ENCODE measurements at places on chromosomes 3 and 15.

DNA sequence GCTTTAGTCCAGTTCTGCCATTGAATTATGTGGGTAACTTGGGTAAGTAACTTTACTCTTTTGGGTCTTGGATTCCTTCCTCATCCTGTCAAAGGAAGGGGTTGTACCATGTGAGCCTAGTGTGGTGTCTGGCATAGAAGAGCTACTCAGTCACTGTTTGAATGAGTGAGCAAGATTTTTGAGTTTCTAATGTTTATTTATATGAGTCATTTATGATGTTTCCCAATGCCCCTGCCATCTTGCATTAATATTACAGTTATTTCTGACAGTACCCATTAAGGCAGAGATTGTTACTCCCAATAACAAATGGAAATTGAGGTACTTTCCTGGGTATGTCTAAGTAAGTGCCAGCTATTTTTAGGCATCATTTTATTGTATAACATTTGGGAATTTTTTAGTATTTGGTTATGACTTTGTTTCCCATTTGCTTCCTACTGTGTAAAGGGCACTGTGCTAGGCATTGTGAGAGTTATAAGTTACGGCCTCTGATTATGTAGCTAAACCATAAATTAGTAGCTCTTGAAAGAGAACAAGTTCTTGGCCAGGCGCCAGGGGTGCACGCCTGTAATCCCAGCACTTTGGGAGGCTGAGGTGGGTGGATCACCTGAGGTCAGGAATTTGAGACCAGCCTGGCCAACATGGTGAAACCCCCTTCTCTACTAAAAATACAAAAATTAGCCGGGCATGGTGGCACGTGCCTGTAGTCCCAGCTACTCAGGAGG, 23.5 kb downstream of the NR1D2 start:
- no peak for DNase-seq

DNA sequence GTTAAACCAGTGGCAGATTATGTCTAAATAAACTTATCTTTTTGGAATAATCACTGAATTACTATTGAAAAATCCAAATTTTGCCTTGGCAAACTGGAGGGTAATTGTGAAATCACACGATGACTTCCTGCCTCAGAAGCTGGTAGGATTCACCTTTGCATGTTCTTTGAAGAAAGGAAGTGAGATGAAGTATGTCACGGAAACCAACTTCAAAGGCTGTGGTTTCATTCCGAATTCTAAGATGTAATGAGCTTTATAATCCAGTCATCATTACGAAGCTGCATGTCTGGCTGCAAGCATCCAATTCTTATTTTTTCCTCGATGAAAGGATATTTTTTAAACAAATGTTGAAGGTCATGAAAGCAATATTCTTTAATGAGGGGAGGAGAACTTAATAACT, 15.0 kb upstream of the ZBED2 start:
- DNase-seq, result no peak

DNA sequence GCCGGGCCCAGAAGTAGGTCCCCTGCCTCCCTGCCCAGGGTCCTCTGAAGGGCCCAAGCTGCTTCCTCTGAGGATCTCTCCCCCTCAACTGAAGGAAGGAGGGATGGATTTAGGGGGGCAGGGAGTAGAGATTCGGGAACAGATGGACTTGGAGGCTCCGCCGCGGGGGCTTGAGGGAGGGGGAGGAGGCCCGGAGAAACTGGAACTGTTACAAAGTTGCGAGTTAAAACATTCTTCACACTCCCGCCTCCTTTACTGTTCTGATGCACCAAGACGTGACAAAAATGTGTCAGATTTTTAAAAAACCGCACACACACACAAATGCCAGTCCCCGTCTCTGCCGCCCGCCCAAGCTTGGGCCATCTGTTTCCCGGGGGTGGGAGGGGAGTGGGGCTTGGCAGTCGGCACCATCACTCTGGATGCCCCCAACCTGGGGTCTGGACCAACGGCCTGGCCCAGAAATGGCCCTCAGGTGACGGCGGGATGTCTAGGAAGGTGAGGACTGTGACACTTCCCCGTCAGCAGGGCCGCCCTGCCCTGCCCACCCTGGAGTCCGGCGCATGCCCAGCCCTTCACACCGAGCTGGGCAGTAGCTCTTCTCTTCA, 25.0 kb upstream of the LINGO1 start:
- no peak for DNase-seq

DNA sequence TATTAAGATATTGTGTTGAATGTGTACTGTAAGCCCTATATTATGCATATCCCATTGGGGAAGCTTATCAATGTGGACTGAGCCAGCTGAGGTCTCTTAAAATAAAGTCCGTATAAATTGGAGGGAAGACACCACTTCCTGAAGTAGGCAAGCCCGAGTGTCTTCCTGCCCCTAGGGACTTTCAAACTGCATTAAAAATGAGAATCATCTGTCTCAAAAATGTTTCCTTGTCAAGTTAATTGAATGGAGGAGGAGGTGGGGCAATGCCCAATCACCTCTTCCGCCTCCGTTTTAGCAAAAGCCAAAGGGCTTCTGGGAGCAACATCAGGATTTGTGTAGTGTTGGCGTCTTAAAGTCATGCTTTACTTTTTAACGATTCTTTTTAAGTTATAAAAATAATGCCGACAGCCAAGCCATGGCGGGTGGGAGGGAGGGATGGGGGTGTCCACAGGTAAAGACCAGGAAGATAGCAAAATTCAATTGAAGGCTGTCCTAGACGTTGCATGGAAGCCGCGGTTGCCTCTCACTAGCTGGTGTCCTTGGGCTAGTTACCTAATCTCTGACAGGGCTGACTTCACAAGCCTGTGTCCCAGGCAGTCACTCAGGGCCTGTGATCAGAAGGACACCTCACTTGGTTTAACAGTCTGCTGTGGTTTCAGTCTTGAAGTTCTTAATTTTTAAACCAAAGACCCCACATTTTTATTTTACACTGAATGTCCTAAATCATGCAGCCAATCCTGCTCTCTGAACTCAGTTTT, 524.9 kb upstream of the PROK2 start:
- DNase-seq, result no peak

DNA sequence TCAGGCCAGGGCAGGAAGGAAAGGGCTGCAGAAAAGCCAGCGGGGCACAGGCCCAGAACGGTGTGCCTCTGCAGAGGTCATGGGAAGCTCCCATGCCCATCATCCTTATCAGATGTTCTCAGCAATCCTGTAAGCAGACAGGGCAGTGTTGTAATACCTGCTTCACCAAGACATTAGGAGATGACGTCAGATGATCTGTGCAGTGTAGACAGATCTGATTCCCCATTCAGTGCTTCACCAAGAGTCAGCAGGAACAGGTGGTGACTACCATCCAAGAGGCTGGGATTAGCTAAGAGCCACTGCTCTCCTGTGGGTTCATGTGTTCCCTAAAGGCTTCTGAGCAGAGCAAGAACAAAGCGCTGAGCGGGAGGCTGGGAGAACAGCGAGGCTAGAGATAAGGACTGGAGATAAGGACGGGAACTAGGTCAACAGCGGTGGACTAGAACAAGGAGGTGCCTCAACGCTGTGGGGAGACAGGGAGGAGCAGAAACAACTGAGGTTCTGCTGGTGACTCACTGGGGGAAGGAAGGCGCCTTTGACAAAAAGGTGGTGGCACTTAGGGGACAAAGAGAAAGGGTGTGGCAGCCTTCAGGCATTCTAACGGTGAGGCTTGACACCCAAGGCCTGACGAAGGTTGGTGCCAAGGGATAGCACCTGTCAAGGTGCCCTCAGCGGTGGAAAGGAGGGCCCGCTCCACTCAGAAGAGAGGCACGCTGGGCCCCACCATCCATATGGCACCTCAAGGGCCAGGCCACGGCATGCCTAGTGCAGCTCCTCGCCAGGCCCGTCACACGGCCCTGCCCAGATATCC, 28.4 kb downstream of the CCDC12 start:
- peak; percentile 63 for DNase-seq

- DNase-seq, result no peak
Measured at GRCh38 chr3:53665608-53666425, 171.4 kb downstream of the CACNA1D start.

DNA sequence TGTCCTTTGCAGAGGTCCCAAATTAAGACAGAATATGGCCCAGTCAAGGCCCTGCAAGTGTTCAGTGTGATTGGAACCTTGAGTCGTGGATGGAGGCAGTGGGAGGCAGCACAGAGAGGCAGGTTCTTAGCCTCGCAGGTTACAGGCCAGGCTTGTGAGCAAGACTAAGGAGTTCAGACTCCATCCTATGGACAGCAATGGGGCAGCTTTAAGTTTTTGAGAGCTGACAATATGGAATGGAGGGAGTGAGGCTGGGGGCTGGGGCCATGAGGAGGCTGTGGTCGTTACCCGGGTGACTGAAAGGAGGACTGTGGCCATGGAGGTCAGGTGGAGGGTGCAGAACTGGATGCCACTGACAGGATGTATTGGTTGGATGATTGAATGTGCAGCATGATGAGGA, 74.1 kb upstream of the PRR23C start:
- no peak for DNase-seq

DNA sequence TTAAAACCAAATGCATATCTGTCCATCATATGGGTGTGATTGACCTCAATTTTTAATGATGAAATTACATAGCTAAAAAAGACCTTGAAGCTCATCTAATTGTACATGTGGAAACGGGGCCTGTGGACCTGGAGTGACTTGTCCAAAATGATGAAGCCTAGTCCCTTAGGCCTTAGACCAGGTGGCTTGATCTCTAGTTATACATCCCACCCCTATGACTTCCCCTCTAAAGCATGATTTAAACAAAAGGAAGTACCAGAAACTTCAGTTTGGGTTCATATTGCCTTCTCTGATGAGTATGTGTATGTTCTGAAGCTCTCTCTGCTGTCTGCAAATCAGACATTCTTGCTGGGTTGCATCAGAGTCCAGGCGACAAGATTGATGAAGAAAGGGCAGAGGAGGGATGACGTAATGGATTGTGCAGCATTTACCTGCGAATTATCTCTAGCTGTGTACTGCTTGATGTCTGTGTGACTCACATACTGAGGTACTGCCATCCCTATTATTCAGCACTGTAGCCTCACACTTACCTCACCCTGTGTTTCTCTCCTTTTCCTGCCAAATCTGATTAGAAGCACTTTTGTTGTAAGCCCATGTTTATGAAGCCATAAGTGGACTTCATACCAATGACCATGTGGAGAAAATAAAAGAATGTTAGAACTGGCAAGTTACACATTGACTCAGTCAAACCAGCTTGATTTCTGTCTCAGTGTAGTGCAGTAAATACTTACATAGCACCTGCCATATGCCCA, 111.5 kb downstream of the FILIP1L start:
- DNase-seq, result no peak

DNA sequence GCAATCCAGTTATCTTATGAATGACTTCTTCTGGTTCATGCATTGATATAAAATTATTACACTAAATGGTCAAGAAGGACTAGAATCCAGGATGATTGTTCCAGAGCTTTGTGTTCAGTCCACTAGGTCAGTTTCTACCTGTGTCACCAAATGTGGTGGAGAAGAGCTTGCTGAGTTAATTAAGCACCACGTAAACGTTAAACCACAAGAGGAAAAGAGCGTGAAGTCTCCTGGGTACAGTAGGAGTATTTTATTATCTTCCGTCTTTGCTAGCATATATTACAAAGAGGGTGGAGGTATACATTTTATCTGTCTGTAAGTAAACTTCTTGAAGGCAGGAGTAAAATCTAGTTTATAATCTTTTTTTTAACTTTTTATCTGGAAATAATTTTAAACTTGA, 23.5 kb downstream of the CHP1 start:
- no peak for DNase-seq

GRCh38 chr3:155704771-155705559, 39.9 kb downstream of the PLCH1 start:
- DNase-seq, result no peak

- DNase-seq, result no peak
Measured at GRCh38 chr3:123653221-123653682, 68.4 kb upstream of the HACD2 start.

DNA sequence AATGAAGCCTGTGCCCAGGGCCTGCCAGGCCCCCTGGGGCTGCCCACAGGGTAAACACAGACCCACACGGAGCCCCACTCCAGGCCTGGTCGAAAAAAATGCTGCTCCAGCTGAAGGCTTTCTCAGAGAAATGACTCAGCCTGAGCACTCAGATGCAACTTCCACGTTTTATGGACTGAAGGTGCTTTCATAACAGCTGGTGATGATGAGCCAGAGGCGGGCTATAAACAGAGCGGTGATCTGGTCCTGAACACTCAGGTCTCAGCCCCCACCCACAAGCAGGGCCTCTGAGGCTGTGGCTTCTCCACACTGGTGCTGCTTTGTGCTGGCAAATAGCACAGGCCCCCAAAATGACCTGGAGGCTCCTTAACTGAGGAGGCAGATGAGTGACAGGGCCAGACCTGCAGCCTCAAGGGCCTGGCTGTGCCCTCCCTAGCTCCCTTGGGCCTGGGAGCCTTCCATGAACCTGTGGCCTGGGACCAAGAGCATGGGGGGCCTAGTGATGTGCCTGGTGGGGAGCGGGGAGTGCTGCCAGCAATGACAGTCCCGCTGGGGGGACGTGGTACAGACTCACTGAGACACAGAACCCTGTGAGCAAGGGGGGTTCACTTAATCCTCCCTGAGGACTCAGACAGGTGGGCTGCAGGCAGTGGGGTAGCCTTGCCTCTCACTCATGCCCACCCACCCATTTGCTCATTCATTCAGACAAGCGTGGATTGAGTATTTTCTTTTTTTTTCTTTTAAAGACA, 23.0 kb upstream of the FURIN start:
- DNase-seq, result peak; percentile 79

GRCh38 chr3:46965151-46965550, 11.4 kb downstream of the CCDC12 start:
- peak; percentile 47 for DNase-seq

DNA sequence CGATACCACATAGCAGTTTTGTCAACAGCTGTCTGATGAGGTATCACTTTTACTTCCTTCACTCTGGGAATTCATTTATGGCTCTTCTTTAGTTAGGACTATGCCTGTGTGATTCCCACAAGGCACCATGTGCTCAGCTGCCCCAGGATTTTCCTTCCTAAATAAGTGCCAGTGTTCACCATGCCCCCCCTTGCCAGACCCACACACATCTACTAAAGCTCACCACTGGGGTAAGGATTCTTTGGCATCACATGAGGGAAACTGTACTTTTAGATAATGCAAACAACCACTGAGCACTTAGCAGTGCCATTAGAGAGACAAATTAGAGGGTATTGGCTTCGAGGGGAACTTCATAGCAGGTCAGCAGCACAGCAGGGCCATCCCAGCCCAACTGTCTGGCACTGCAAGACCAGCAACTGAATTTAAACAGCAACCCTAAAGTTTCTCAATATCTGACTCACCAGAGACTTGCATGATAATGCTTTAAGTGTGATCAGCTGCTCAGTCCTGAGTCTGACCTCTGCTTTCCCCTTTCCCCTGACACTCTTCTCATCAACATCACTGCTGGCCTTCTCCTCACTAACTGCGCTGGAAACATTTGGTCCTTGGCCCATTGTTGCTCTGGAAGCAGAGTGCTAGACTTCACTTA, 114.3 kb downstream of the STAC start:
- no peak for DNase-seq
